Fibroblast of skin of right quadriceps (primary cell): ENCODE measurements at places on chromosomes 7 and 10.

DNA sequence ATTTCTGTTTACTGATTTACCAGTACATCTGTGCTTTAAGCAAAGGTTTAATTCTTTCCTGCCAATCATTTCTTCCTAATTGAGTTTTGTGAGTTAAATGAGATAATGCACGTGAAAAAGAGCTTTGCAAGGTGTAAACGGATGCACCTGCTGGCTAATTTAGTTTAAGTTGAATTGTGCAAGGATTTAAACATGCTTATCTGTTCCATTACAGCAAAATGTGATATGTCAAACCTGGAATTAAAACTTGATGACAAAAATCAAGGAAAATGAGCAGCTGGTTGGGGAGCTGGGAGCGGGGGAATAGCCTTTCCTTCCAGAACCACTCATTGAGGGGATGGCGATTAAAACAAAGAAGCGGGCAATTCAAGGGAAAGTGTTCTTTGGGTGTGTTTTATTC is 155.0 kb upstream of the CTTNBP2 start:
- DNase-seq = no peak

- DNase-seq = no peak
Measured at GRCh38 chr7:16367115-16367514, 54.2 kb downstream of the CRPPA start.

DNA sequence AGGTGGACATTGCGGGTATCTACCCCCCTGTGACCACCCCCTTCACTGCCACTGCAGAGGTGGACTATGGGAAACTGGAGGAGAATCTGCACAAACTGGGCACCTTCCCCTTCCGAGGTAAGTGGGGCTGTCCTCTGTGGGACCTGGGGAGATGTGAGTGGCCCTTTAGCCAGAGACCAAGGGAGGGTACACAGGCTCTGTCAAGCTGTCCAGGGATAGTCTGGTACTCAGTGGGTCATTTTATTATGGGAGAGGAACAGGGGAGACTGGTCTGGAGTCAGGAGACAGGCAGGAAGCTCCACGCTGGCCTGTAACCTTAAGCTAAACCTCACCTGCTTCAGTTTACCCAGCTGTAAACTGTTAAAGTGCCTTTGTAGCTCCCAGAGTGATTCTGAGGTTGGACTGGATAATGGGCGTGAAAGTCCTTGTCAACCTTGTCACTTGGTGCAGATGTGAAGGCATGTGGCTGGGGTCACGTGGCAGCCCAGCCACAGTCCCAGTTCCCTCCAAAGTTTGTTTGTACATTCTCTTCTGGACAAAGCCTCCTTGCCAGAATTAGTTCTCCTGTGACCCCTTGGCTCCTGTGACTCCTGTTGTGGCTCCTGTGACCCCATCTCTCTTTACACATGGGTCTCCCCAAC is 729 bp downstream of the HOGA1 start:
- DNase-seq = no peak

GRCh38 chr10:44552726-44553125 is 167.8 kb upstream of the CXCL12 start:
- DNase-seq = no peak

- DNase-seq = no peak
Measured at GRCh38 chr10:117424883-117425649, 49.8 kb upstream of the PDZD8 start.

GRCh38 chr10:71921324-71922027 is 42.7 kb upstream of the CHST3 start:
- DNase-seq = no peak

DNA sequence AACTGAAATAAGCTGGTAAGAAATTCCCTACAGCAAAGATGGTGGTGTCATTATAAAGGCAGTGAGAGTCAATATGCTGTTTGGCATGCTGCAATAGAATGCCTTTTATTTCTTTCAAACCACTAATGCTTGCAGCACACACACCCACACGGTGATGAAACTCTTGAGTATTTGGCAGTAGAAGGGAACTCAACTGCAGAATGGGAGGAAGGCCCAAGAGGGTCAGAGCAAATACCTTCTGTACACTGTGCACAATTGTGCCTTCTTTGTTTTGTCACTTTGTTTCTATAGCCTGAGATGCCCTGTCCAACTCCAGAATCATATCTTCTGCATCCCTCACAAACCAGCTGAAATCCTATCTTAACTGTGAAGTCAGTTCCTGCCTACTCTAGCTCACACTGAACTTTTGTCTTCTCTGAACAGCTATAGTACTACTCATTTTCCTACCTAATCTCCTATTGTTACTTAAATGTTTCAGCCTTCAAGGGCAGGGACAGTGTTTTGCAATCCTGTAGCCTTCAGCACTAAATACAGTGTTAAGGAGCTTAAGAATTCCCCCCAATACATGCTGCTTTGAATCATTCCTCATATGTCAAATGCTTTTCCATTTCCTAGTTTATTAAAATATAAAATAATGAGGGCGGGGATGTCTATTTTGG is 22.2 kb downstream of the MMS19 start:
- DNase-seq = peak; percentile 35

DNA sequence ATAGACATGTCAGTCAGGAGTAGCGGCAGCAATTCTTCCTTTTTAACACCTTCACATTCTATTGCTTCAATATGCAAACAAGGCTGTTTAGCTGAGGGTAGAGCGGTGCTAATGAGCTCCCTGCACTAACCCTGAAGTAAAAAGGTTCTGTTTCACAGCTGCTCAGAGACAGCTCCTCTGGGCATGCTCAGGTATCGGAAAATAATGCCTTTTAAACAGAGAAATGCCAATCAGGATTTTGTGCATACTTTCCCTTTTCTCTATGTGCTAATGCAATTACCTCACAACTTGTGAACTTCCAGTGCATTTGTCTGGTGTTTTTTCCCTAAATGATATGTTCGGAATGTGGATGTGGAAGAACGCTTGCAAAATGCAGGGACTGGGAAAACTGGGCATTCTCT is 307.7 kb upstream of the FZD8 start:
- DNase-seq = no peak

GRCh38 chr10:124289851-124290795 is 128.6 kb downstream of the OAT start:
- DNase-seq = peak; percentile 38

- no peak for DNase-seq
Measured at GRCh38 chr7:151379534-151380198, 30.2 kb downstream of the WDR86 start.

DNA sequence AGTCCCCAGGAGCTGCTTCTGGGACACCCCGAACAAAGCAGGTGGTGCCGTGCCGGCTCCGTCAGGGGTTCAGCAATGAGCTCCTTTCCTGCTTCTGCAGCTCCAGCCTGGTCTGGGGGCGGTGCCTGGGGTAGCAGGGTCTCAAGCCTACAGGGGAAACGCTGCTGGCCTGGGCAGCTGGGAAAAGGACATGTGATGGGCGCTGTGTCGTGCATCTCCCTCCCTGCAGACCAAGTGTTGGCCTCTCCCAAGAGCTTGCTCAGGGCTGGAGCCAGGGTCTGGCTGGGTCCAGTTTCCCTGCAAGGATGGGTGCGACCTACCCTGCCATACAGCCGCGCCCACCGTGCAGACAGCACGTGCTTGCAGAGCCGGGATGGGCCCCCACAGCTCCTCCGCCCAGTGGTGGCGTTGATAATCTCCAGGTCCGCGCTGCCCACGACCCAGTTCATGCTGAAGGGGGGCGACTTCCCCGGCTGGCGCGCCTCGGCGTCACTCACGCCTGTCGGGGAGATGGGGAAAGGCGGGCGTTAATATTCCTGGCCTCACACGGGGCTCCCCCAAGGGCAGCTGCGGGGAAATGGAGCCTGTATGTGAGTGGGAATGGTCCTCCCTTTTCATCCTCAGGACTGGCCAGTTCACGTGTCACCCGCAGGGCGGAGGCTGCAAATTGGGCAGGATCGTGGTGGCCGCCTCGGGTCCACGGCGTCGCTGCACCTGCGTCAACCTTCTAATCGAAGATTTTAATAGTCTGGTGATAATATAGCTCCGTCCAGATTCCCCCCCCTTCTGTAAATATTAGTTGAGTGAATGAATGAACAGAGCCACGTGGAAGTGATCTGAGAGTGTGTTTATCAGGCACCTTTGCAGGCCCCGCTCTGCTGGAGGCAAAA is 128.6 kb downstream of the WDR37 start:
- no peak for DNase-seq

DNA sequence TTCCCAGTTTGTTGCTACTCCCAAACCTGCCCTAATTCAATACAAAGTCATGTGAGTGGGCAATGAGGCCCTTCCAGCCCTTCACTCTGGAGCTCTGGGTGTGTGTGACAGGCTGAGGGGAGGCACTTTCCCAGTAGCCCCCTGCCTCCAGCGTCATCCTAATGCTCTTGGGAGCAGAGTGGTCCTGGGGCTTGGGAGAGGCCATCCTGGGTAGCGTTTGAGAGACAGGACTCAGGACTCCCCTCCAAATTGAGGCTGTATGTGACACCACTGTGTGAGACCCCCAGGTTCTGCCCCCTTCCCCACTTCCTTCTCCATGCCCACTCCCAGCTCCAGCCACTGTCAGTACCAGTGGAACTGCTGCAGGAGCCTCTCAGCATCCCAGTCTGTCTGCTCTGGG is 6.5 kb upstream of the CRYGN start:
- no peak for DNase-seq

DNA sequence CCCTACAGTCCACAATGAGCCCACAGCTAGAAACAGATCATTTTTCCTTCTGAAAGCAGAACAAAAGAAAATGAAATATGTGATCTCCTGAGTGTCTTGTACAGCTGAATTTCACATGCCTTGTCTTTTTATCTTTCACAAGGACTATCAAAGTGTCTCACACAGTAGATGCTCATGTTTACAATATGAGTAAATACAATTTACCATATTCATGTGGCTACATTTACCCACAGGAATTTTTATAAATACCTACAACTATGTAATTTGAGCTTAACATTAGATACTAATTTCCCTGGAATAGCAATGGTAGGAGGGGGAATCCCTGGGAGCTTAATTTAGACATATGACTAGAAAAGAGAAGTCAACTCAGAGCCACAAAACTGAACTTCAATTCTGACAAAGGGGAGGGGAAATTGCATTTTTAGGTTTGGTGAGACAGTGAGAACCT is 186.2 kb downstream of the MACC1 start:
- peak; percentile 77 for DNase-seq

- no peak for DNase-seq
Measured at GRCh38 chr10:49179699-49180443, 8.3 kb downstream of the TMEM273 start.

DNA sequence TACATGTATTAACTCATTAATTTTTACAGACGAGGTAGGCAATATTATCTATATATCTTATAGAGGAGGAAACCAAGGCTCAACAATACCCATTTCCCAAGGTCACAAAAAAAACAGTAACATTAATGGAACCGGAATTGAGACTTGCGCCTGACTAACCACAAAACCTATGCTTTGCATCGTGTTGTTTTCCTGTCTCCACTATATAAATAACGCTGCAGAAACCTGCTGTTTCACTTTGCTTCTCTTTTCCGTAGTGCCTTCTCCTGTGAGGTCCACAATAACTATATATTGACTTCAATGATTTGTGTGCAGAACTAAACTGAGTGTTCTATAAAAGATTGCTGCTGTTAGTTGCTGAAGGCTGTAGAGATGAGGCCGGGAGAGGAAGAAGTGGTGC is 97.7 kb upstream of the RPA3 start:
- no peak for DNase-seq

DNA sequence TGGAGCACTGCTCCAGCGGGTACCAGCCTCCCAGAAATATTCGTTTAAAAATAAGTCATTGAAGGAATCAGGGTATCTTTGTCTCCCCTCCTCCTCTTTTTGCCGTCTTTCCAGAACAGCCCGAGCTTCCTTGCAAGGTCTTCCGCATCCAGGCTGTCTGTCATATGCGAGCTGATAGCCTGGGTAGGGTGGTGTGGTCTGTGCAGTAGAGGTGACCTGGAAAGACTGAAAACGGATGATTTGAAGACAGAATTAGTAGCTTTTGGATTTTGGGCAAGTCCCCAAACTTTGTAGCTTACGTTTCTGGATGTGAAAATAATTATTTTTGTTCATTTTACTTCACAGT is 480 bp downstream of the VPS50 start:
- DNase-seq = no peak

DNA sequence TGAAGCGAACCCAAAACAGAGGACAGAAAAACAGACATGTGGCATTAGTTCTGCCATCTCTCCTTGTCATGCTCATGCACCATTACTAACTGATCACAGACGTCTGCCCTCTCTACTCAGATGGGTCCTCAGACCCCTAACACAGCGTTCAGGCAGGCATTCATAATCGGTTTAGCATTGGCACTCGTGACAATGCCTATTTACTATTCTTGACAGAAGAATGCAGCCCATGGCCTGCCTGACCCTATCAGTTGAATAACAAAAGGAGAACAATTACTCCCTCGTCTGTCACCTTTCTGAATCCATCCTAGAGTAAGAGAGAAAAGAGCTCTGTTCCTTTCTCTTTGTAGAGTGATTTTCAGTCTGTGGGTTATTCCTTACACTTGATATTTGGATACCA is 194.6 kb upstream of the PHYHIPL start:
- DNase-seq = no peak
